ENCODE measurements at places on chromosomes 12 and 14.

GRCh38 chr12:112611908-112612307 lies 179.6 kb upstream of the RPH3A start:
- DNase-seq = no peak

DNA sequence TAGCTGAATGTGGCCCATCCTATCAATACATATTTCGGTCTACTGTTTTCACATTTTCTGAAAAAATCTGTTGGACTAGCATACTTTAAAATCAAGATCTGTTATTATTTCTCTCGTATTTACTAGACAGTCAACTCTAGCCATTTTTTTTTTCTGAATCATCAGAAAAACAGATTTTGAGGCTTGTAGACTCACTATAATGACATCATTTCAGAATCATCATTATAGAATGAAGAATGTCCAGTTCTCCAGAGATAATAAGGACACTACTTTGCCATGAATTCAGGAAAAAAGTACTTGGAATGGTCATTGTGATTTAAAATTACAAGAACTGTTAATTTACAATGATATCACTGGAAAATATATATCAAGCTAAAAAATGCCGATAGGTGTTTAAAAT lies 589.8 kb downstream of the KCNH5 start:
- DNase-seq = no peak

DNA sequence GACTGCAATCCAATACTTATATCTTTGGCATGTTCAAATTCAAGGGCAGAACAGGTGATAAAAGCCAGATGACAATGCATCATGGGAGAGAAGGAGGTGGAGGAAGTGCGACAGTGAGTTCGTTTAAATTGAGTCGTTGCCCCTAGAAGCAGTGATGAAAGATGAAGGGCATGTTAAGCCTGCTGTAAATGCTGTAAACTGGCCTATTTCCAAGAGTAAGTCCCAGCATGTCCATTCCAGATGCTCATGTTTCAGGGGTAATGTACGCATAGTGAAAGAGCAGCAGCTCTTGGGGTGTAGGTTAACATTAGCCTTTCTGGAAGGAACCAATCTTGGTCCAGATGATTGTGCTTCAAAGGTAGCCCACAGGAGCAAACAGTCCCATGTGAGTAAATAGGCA lies 97.1 kb downstream of the C2CD5 start:
- DNase-seq = no peak

DNA sequence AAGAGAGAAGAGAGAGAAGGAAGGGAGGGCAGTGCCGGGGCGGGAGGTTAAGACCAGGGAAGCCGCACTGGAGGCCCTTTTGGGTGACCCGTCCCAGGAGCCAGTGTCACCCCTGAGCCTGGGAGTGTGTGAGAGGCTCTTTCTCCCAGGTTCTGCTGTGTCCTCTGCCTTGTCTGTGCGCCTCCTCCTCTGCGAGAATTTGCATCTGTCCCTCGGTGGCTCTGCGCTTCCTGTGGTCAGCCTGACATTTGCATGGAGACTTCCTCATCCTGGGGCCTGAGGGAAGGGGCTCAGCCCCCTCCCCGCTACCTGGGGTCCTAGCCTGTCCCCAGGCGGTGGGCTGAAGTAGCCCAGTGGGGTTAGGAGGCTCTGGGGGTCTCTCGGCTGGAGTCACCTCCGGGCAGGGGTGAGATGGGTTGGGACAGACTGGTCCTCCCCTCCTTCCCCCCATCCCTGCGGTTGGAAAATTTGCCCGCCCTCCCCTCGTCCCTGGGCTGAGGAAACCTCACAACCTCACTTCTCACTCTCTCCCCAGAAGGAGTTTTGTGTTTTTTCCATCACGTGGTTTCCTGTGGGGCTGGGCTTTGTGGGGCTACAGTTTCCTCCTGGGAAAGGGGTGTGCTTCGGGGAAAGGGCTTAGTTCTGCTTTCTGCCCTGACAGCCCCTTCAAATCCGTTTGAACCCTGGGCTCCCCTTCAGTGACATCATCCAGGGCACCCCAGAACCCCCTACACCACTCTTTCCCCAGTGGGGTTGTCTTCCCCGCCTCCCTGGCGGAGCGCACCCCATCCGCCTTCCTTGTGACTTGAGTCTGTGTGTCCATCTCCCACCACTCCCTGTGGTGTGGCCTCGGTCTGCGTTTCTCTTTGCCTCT lies 2.5 kb downstream of the PTPN6 start:
- peak; percentile 79 for DNase-seq

DNA sequence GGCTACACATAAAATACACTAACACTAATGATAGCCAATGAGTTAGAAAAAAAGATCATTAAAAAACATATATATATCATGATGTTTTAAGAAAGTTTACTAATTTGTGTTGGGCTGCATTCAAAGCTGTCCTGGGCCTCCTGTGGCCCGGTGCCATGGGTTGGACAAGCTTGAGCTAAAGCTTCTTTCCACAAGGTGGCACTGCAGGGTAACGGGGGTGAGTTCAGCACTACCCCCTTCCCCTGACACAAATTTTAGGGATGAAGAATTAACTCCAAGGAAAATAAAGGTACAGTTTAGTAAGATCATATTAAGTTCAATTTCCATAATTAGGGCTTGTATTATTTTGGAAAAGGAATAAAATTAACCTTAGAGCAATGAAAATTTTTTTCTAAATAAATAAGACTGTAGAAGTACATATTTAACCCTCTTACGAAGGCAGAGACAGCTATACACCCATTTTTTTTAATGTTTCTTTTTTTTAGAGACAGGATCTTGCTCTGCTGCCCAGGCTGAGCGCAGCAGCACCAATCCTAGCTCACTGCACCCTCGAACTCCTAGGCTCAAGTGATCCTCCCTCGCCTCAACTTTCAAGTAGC lies 38.9 kb downstream of the PPP1R13B start:
- DNase-seq = peak; percentile 43

- no peak for DNase-seq
Observed at GRCh38 chr14:75757644-75758402, 96.8 kb downstream of the TTLL5 start.

DNA sequence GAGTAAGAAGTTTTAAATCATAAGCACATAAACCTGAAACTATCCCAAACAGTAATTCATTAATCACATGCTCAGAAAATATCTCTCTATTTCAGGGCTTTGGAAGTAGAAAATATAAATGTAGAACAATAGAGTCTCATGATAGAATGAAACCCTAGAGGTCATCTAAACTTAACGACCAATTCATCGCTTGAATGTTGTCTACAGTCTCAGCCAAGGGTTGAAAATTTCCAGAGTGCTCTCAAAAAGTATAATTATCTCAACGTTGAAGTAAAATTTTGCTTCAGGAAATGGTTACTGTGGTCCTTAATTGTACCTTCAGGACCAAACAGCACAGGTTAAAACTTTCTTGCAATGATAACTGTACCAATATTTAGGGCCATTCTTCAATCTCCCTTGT lies 1053.6 kb upstream of the SEL1L start:
- DNase-seq = no peak

DNA sequence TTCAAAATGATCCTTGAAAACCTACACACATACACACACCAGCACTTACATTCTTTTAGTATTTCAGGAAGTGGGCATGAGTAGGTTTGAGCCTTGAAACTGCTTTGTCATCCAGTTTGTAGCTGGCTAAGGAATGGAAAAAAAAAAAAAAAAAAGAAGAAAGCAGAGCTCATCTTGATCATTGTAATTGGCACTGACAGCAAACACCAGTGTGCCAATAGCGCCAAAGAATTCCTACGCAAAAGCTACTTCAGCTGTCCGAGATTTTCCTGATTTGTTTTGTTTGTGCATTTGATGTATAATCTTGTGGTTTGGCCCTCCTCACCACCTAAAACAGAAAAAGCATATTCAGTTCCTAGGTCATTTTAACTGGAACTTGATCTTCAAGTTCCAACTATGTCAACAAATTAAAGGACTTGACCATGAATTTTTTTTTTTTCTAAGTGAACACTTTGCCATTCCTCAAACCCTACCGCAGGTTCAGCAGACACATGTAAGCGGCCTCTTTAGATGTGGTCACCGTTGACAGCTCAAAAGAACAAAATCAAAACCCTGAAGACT lies 57.3 kb downstream of the FLRT2 start:
- DNase-seq = no peak

DNA sequence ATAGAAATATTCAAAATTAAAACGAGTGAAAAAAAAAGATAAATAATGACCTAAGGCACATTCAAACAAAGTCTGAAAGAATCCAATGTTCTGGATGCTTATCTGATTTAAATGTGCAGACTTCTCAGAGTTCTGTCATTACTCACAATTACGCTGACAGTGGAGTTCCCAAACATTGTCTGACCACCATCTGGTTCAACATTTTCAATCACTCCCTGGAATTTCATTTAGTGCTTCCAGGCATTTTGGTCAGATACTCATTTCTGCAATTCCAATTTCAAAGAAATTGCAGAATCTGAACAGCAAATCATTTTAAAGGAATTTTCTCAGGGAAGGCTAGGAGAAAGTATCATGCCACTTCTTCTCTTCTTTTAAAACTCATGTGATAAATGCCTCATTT lies 398.2 kb upstream of the PDE3A start:
- DNase-seq = no peak

Measured in activated T-helper 1 cell treated with anti-CD3 and anti-CD28 coated beads, Interleukin-12 subunit alpha, Interleukin-12 subunit beta, Interleukin-2, Interleukin-4 antibody, amounts not matched to agents 30 ng/mL and 10 ng/mL and 1 ng/mL, durations not matched to agents 14 hours and 24 hours and 36 hours (primary cell).